ENCODE measurements at places on chromosomes 13 and 19.

DNA sequence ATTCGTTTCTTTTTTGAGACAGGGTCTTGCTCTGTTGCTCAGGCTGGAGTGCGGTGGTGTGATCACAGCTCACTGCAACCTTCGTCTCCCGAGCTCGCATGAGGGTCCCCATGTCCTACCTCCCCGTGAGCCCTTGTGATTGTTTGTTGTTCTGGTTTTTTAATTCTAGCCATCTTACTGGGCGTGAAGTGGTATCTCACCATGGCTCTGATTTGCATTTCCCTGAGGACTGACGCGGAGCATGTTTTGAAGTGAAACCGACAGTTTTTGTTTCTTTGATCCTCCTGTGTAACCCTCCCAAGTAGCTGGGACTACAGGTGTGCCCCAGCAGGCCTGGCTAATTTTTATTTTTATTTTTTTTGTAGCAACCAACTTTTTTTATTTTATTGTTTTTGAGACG lies 21.7 kb downstream of the GNG7 start:
- DNase-seq: no peak

DNA sequence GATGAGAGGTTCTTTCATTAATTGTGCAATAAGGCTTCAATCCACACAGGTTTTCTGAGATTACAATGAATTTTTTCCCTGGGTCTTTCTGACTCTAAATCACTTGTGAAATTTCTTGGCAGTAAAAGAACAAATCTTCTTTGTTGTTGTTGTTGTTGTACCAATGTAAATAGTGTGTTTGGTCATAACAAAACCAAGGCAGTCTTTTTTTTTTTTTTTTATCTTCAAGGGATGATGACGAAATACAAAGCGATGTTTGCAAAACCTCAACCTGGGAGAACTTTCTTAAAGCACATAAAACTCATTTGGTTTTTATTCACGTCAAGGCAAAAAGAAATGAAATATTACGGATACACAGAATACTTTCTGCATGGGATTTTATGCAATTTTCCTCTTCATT lies 462.0 kb downstream of the LIG4 start:
- DNase-seq: no peak

- DNase-seq: peak; percentile 70
These were observed 792 bp upstream of the LENG8 start for GRCh38 chr19:54448040-54448773.

- DNase-seq: no peak
These were observed 29.9 kb downstream of the MICU2 start for GRCh38 chr13:21573920-21574712.

- no peak for DNase-seq
These were observed 38.6 kb upstream of the CD33 start for GRCh38 chr19:51186323-51186722.

GRCh38 chr13:113783966-113784644 lies 25.1 kb downstream of the TMEM255B start:
- DNase-seq: no peak
